ENCODE measurements at places on chromosomes 7 and 10.

DNA sequence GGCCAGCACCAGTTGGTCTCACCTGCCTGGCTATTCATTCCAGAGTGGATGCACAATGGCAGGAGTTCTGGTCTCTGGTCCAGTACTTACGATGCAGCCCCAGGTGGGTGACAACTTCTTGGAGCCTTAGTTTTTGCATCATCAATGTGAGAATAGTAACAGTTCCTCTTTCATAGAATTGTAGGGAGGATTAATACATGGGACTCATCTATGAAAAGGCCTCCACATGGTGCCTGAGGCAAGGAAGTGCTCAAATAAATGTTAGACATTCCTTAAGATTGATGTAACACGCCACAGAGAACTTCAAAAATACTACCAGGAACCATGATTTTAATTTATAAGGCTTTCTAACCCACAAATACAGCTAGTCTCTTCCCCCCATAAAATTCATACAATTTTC, 120.1 kb upstream of the CHST15 start:
- DNase-seq: no peak

GRCh38 chr7:47284691-47285635, 296.9 kb downstream of the TNS3 start:
- no peak for DNase-seq

- DNase-seq: no peak
These were observed 48.8 kb downstream of the DAGLB start for GRCh38 chr7:6398943-6399342.

DNA sequence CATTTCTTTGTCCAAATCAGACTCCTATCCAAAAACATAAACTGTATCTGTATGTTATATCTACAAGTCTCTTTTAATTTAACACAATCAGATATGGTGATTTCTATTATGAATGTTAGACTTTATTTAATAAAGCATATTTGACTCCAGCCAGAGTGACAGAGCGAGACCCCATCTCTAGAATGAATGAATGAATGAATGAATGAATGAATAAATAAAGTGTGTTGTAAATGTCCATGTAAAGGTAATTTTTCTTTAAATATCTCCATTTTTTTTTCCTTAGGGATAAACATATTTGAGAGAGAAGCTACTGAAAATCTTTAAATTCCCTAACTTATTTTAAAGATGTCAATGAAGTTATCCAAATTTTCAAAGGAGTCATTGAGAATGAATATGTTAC, 18.1 kb upstream of the ALDH18A1 start:
- DNase-seq: no peak

DNA sequence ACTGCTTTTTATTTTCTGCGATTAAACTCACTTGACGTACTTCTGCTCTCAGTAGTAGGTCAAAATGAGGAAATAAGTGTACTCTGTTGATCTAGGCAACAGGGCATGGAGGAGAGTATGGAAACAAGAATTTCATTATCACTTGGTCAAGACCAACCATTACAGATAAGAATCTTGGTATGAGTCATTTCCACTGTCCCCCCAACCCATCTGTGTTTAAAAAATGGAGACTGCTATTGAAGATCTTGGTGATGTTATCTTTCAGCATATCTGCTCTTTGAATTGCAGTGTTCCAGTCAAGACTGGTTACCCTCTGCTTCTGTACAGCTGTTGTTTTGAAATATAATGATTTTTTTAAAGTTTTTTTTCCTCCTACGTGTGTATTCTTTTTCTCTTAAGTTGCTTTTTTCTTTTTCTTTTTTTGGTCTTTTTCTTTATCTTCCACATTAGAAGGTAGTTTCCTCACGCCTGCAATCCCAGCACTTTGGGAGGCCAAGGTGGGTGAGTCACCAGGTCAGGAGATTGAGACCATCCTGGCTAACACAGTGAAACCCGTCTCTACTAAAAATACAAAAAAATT, 11.7 kb downstream of the STAM start:
- DNase-seq: no peak

GRCh38 chr10:80382989-80383388, 25.4 kb upstream of the PRXL2A start:
- DNase-seq: no peak

- DNase-seq: no peak
These were observed 125.3 kb downstream of the NEURL1 start for GRCh38 chr10:103618575-103619423.

DNA sequence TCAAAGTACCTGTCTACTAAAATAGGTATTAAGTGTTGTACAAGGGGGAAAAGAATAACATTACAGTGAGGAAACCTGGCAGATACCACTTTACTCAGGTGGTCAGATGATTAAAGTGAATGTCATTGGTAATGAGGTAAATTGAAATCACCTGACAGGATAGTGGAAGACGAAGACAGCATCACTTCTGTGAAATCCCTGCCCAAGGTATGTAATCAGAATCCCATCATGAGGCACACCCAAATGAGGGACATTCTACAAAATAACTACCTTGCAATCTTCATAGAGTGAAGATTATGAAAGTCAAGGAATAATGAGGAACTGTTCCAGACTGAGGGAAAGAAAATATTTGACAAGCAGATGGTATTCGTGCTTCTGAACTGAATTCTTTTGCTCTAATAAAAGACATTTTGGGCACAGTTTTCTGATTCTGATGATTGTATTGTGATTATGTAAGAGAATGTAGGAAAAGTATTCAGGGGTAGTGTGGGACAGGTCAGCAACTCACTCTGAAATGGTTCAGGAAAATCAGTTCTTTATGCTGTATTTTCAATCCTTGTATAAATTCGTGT, 33.3 kb upstream of the ARMS2 start:
- DNase-seq: no peak

DNA sequence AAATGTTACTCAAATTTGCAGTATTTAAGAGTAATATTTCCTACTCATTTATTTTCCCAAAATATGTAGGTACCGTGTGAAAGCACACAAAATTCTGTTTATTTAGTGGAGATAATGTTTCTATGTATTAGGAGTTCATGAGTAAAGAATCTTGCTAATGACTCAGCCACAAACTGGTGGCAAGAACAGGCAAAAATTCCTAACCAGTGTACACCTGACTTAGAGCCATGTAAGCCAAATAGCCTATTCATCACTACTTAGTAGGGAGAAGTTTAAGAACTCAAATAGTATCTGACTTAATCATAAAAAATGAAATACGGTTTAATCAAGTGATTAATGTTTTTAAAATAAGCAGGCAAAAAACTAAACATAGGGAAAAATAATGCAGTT, 169.0 kb downstream of the SRPK2 start:
- no peak for DNase-seq

DNA sequence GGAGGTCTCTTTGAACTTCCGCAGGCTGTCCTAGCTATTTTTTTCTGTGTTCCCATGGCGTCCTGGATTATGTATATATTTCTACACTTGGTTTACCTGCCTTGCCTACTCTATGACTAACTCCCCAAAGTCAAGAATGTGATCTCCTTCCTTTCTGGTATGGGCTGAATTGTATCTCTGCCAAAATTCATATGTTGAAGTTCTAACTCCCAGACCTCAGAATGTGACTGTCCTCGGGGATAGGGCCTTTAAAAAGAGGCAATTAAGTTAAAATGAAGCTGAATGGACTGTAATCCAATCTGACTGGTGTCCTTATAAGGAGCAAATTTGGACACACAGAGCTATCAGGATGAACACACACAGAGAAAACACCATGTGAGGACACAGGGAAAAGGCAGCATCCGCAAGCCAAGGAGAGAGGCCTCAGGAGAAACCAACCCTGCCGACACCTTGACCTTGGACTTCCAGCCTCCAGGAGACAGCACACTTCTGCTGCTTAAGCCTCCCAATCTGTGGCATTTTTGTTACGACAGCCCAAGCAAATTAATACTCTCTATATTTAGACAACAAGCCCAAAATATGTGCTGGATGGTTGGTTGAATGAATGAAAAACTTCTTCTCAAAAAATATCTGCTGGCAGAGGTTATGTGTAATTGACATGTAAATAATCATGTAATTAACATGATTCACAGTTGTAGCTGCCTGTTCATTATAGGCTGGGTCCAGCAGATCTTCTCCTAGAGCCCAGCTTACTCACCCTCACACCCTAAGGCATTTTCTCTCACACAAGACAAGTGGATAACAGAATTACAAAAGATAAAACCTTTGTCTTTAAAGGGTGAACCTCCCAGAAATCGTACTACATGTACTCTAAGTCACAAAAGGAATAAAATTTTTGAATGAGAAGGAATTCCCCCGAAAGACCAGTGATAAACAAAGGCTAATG, 123.7 kb downstream of the CUBN start:
- no peak for DNase-seq

DNA sequence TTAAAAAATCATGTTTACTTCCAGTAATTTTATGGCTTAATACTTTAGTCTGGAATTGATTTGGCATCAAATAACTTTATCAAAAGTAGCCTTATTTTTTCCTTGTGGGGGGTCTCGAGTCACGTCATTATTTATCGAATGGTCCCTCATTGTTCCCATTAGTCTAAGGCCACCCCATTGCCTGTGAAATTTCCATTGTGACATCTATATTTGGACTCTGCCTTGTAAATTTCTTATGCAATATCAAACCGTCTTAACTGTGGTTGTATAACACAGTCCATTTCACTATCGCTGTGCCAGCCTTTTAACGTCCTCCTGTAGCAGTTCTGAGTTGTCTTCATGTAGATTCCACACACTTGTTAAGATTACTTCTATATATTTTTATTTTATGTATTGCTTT, 103.9 kb upstream of the RET start:
- no peak for DNase-seq

- DNase-seq: no peak
These were observed 22.2 kb downstream of the SUGCT start for GRCh38 chr7:40156988-40157387.
